ENCODE measurements at places on chromosomes 16 and 17.
A peak's percentile ranks its signal among the peaks of the same experiment; 100 is the strongest.

GRCh38 chr16:58011652-58012051, 10.4 kb downstream of the USB1 start:
- no peak for DNase-seq

DNA sequence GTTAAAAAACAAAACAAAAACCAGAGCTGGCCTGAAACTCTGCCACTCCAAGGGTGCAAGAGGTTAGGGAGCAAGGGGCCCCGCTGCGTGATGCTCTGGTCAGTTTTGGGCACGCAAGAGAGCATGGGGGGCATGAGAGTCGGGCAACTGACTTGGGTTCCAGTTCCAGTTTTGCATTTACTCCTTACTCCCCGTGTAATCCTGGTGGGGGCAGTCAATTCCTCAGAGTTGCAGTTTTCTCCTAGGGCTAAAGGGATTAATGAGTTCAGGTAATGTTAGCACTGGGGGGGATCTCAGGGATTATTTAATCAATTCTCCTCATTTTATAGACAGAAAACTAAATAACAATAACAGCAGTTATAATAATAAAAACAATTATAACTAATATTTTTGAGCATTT, 72.9 kb upstream of the PMFBP1 start:
- no peak for DNase-seq

DNA sequence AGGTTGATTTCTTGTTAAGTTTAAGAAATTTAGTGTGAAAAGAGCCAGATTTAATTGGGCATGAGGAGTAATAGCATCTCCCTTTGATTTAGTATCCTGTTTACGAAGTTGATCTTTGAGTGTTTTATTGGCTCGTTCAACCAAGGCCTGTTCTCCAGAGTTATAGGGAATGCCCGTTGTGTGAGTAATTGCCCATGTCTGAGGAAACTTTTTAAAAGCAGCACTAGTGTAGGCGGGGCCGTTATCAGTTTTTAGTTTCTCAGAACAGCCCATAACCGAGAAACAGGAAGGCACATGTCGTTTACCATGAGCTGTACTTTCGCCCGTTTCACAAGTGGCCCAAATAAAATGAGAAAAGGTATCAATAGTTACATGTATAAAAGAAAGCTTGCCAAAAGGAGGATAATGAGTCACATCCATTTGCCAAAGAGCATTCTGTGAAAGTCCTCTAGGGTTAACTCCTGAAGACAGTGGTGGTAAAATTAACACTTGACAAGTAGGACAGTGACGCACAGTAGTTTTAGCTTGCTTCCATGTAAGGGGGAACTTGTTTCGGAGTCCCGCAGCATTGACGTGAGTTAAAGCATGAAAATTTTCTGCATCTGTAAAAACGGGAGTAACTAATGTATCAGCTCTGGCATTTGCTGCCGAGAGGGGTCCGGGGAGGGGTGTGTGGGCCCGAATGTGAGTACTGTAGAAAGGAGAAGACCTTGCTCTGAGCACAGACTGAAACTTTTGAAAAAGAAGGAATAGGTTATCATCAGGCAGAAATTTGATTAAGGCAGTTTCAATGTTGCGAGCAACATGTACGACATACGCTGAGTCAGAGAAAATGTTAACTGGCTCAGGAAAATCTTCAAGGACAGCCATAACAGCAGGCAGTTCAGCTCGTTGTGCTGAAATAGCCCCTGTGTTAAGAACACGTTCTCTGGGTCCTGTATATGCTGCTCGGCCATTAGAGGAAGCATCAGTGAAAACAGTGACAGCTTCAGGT, 18.5 kb upstream of the KCTD5 start:
- DNase-seq, result no peak

- peak; percentile 39 for DNase-seq
Measured at GRCh38 chr16:726438-727290, at the start of the genes CCDC78 and HAGHL. Gene CCDC78 (minus strand): TSS chr16:726443. CDS start chr16:726367, 76 bp downstream. Gene HAGHL (plus strand): TSS chr16:727106. CDS start chr16:727510, 404 bp downstream.

DNA sequence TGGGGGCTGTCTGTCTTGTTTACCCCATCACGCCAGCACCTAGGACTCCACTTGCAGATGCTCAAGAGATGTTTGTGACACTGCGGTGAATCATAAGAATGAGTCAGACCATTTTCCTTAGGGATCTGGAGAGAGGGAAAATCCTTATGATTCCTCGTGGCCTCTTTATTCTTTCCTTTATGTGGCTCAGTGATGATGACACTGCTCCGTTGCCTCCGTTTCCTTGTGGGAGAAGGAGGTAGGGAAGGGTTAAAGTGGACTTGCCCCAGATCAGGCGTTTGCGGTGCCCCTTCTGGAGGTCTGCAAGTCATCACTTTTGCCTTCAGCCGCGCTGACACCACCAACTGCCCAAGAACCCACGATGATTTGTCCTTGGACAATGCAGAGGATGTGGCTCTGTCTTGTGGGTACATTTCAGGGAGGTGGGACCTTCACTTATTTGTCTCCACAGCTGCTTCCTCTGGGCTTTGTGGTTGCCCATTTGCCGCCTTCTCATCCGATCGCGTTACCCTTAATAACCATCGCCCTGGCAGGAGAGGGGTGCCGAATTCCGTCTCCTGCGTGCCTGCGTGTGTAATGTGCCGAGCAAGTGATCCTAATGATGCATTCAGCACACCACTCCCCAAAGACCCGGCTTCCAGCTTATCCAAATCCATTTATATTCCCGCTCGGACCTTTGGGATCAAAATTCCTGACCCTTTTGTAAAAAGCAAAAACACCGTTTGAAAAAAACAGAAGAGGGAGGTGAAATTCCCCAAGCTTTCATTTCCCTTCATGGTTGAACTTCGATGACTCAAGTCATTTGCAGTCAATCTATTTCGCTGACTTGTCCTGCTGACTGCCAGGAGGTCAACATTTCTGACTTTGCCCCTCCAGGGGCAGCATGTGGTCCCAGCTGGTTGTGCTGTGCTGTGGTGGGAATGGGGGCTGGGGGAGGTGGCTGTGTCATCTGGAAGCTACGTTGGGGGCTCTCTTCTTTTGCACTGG, 87.2 kb upstream of the IRX3 start:
- DNase-seq, result peak; percentile 89

- no peak for DNase-seq
Measured at GRCh38 chr17:28252436-28252835, 66.6 kb upstream of the TMEM97 start.

- no peak for DNase-seq
Measured at GRCh38 chr17:1985686-1986085, 39.4 kb downstream of the RTN4RL1 start.

GRCh38 chr16:8907096-8907495, 24.9 kb downstream of the LITAFD start:
- no peak for DNase-seq

DNA sequence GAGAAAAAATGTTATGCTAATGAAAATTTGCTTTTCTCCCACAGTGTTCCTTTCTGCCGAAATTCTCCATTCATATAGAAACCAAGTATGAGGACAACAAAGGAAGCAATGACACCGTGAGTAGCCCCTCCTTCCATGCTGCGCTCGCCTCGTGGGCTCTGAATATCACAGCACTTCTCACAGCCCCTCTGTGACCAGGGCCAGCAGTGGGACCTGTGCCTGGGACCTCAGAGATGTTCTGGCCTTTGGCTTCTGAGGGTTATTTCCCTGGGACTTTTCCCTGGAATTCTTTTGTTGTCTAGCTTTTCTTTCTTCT, 139.6 kb upstream of the NOL11 start:
- no peak for DNase-seq

DNA sequence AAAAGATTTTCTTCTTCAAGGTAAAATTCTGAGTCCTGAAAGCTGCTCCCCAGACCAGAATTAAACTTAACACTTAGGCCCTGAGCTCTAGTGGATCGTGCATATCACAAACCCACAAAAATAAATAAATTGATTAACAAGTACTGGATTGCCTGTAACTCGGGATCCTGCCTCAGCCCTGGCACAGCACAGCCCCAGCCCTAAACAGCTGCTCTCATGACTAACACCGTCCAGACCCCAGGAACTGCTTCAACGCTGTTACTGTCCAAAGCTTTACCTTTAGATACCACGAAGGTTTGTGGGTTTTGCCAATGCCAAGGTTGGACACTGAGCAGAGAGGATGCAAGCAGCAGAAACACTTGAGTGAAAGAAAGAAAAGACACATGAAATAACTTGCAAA, 172.5 kb downstream of the COPRS start:
- no peak for DNase-seq

DNA sequence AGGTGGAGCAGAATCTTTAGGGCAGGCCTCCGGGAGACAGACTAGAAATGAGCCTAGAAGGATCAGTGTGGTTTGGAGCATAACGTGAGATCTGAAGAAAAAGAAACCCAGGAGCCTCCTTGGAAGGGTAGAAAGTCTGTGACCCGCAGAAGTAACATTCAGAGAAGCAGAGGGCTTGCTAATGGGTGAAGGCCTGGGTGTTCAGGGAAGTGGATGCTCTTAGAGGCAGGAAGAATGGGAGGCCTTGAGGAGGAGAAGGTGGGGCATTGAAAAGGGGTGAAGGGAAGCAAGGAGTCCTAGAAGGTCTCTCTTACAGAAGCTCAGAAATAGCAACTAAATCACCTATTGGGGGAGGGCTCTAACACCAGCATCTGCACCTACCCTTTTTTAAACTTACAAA, 20.3 kb downstream of the GPT2 start:
- no peak for DNase-seq

- DNase-seq, result no peak
Measured at GRCh38 chr17:76078860-76079534, at the start of gene ZACN. Gene ZACN (plus strand): TSS chr17:76079182. CDS start chr17:76079265, 83 bp downstream.

DNA sequence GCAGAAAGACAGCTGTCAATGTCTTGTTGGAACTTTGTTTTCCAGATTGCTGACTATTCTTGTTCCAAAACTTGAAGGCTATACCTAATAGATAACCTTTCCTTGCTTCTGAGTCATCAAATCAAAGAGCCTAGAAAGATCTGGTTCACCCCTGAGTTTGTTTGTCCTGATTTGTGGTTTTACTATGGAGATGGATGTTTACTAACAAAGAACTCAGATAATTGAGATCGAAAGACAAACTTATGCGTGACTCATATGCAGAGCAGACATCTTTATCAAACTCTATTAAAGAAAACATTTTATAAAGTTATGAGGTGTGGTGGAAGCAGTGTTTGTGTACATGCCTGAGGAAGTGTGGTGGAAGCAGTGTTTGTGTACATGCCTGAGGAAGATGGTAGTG, 311.1 kb upstream of the TBX2 start:
- DNase-seq, result no peak

GRCh38 chr16:20147091-20147490, 73.4 kb upstream of the GPR139 start:
- DNase-seq, result no peak

GRCh38 chr16:9258423-9259051, 167.1 kb downstream of the HAPSTR1 start:
- peak; percentile 65 for DNase-seq

DNA sequence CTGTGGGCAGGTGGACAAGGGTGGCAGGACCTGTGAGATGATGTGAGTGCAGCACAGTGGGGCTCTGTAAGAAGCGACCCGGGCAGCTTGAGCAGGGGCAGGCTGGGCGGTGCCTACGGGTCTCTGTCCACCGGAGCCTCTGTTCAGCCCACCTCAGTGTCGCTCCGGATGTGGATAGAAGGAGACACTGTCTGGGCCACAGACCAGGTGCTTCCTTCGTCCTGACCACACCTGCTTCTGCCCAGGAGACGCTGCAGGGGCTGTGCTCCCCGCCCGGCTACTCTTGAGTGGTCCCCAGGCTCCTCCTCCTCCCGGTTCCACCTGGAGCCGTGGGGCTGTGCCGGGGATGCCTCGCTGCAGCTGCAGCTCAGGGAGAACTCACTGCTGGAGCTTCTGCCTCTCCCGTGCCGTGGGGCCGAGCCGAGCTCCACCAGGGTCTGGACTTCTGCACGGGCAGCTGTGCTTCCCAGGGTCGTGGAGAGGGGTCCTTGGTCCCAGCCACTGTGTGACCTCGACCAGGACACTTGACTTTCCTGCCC, 21.5 kb downstream of the METRNL start:
- DNase-seq, result no peak

All from KBM-7 (cell line).